ENCODE measurements at places on chromosomes 3 and 15. TPM values are rescaled to one million over a fixed set of nuclear protein-coding genes. Genes with fewer than 3 reads are reported as not detected.

DNA sequence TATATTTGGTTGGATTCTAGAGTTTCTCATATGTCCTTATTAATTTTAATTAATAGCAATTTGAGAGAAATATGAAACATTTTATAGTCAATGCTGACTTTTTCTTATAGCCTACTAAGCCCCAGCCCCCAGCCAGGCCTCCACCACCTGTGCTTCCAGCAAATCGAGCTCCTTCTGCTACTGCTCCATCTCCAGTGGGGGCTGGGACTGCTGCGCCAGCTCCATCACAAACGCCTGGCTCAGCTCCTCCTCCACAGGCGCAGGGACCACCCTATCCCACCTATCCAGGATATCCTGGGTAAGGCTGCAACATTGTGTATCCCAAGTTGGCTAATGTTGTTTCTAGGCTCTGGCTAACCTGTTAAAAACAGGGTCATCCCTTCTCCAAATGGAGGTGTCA is 66.7 kb downstream of the PDCD6IP start:
- DNase-seq: no peak

- no peak for DNase-seq
Observed at GRCh38 chr3:186536883-186537844, 7.0 kb downstream of the CRYGS start.

- DNase-seq: no peak
Observed at GRCh38 chr15:56797720-56798275, 64.5 kb upstream of the ZNF280D start.

GRCh38 chr15:53520996-53521395 is 238.5 kb downstream of the WDR72 start:
- no peak for DNase-seq

KLHL40 gene
- total RNA-seq: not detected

RNF13 gene
- 32.6 TPM for total RNA-seq
